ENCODE measurements at places on chromosomes 2 and 18. TPM values are rescaled to one million over a fixed set of nuclear protein-coding genes. Genes with fewer than 3 reads are reported as not detected.

BMP10 gene
- total RNA-seq = not detected

GRCh38 chr2:68287580-68288441 is 31.9 kb downstream of the CNRIP1 start:
- no peak for DNase-seq

ZNF532 gene
- 17.2 TPM for total RNA-seq

DUSP2 gene
- total RNA-seq = 1.7 TPM

BCL2 gene
- 19.3 TPM for total RNA-seq

GRCh38 chr2:135974036-135974435 is 11.4 kb downstream of the DARS1 start:
- DNase-seq = no peak

All from left colon (tissue), 2 donors.